ENCODE measurements at places on chromosomes 5 and 9.

GRCh38 chr9:33408087-33408486, 5.7 kb upstream of the AQP7 start:
- DNase-seq = no peak

DNA sequence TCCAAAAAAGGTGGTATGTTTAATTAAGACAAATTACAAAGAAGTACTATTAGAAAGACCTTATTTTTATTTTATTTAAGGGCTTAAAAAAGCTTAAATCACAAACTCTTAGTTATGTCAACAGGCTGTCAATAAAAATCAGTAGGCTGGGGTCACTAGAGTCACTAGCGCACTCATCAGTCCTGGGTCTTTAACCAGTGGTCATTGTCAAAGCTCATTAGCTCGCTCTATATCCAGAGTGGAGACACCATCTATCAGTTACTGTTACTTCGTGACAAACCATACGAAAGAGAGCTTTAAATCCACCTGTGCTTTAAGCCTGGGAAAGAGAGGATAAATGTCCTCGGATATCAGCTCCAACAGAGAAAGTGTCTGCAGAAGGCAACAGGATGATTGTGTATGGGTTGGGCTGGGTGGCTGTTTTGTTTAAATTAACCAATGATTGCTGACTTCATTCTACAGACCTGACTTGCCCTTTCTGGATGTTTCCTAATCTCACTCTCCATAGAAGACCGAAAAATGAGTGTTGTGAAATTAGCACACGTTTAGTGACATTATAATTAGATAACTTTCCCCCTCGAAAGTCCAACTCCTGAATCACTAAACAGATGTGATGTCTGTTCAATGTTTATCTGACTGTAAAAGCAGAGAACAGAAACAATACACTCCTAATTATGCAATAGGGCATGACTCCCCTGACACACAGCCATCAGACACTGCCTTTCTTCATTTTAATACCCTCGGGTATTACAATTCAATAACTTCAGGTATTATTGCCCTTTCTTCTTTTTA, 123.6 kb upstream of the TNPO1 start:
- no peak for DNase-seq

DNA sequence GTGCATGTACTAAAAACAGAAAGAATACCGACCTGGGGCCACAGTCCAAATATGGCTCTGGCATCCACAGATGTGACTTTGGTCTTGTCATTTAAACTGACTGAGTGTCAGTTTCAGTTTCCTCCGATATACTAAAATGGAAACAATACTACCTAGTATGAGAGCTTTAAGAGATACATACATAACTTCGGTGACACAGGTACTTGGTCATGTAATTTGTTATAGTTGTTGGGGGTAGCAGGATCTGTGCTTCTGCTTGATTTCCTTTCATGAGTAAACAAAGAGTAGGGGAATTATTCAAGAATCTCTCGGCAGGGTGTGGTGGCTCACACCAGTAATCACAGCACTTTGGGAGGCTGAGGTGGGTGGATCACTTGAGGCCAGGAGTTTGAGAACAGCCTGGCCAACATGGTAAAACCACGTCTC, 32.1 kb downstream of the MTMR12 start:
- DNase-seq = no peak

- no peak for DNase-seq
Observed at GRCh38 chr5:73229271-73229670, 56.3 kb downstream of the TMEM174 start.

- DNase-seq = no peak
Observed at GRCh38 chr5:64854855-64855254, 86.1 kb downstream of the CWC27 start.

DNA sequence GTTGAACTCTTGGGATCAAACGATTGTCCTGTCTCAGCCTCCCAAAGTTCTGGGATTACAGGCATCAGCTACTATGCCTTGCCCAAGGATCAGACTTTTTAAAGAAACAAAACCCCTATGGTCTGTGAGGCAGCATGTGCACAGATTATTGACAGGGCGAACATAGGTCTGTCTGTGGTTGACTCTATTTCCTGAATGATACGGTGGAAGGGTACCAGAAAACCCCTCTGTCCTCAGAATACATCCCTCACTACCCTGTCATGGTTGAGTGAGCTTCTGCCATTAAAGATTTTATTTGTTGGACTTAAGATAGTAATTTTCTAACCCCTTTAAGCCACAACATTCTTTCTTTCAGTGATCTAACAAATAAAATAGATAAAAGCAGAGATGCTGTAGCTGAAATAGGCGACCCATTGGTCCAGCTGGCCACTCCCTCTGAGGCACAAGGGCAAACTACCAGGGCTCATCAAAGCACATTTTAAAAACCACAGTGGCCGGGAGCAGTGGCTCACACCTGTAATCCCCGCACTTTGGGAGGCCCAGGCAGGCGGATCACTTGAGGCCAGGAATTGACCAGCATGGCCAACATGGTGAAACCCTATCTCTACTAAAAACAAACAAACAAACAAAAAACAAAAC, 84.9 kb upstream of the ANKRD55 start:
- DNase-seq = no peak

GRCh38 chr5:2904399-2904798, 152.9 kb upstream of the IRX2 start:
- DNase-seq = no peak

DNA sequence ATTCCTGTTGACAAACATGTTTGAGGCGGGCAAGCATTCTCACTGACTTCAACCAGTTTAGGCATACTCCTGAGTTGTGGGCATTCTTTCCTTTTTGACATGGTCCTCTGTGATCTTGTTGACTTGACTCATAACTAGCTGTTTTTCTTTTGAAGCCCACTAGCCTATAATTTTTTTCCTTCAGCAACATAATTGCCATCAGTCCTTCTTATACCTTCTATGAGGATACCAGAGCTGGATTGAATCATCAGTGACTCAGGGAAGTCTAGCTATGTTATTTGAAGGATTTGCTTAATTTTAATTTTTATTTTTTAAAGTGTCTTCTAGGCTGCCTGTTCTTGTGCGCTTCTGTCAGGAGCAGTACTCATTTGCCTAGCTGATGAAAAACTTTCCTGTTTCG, 259.5 kb downstream of the NR3C1 start:
- no peak for DNase-seq

DNA sequence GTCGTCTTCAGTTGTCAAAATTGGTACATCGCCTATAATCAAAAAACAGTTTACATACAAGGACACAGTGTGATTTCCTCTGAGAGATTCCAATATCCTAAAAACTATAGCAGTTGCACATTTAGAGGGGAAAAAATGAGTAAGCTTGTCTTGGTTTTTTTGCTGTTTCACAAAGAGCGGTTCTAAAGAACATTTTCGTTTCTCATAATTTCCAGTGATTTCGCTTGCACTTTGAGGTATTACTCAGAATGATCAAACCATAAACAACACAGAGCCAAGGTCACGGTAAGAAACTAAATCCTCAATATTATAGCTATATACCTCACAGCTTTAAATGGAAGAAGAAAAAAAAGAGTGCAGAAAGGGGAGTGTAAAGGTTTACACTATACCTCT, 861 bp downstream of the MTX3 start:
- no peak for DNase-seq
